ENCODE measurements at places on chromosomes 7 and 10.

DNA sequence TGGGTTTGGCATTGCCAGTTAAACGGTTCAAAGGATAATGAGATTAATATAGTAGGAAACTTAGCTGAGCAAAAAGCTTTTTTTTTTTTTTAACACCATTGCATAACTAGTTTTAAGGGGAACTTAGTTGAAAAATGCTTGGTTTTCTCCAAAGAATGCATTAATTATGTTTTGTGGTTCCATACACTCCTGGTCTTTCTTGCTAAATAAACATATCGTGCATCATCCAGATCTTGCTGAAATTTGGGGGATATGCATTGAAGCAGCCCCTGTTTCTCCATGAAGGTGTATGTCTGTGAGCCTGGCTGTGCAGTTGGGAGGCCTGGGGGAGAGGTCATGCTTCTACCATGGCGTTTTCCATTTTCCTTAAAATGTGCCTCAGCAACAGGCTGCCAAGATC, 558.2 kb upstream of the GALNT17 start:
- no peak for DNase-seq

- no peak for DNase-seq
These were observed 316.9 kb upstream of the PLXDC2 start for GRCh38 chr10:19499291-19499770.

DNA sequence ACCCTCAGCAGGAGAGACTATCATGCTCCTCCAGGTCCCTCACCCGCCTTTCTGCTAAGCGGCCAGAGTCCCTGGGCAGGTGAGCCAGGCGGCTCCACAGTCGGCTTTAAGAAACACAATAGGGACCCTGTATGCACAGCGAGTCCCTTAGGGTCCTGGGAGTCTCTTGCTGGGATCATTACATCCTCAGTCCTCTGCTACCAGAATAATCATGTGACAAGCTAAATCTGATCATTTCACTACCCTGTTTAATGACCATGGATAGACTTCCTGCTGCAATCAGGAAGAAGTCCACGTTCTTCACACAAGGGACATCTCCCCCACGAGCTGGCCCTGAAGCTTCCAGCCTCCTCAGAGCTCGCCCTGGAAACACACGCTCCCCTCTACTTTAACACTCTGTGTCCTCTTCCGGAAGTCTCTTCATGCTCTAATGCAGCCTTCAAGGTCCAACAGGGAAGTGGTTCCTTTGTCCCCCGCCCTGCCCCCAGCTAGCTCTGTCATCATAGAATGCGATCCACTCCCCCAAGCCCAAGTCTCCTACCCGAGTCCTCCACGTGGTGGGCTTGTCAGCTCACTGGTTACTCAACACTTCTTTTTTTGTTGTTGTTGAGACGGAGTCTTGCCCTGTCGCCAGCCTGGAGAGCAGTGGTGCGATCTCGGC, 101.5 kb downstream of the RNF216 start:
- no peak for DNase-seq

DNA sequence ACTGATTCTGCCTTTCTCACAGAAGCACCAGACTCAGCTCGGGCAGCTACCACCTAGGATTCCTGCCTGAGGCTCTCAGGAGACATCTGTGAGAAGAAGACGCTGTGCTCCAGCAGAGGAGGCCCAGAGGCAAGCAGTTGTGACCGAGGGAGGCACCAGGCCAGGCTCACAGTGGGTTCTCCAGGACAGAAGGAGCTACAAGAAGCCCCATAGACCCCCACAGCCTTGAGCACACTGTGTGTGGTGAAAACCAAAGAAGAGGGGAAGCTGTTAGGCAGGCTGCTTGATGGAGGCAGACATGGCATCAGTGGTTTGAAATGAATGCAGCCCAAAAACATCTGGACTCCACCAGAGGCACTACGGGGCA, 198.8 kb downstream of the GRID1 start:
- no peak for DNase-seq

DNA sequence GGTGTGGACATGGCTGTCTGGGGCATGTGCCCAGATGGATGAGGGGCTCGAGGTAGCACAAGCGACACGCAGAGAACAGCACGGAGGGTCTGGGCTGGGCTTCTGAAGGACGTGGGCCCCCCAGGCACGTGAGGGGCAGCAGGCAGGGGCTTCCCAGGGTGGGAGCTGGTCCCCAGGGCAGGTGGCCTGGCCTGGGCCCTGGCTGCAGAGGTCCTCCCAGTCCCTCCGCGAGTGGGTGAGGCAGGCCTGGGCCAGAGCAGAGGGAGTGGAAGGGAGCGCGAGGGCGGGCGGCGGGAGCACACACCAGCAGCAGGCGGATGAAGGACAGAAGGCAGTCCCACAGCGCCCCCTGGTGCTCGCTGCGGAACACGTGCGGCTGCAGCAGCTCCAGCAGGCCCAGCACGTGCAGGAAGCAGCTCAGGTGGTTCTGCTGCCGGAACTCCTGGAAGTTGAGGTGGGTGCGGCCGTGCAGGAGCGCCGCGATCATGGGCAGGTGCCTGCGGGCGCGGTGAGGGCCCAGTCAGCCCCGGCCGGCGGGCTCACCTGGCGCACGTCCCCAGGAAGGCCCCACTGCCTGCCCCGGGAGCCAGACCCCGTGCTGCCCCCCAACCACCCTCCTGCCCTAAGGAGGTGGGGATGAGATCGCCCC, 14.7 kb upstream of the MICALL2 start:
- DNase-seq = peak; percentile 85

DNA sequence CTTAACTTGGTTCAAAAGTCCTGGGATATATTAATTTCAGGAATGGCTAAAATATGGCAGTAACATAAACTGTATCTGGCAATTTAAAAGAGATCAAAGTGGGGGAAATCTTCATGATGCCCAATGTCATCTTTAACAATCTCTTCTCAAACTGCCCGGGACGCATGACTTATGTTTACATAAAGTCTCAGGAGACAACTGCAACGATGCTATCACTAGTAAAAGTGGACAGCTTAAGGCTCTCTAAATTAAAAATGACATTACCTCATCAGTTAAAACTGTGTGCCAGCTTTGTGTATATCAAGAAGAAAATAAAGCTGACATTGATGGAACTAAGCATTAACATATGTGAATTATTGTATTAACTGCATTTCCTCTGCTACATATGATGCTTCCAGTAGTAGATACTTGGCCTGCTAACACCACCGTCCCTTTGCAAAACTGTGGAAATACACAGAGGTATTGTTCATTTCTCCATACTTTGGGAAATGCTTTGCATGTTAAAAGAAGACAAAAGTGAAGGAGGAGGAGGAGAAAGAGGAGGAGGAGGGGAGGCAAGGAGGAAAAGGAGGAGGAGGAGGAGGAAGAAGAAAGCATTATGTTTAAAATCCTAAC, 62.4 kb downstream of the NRP1 start:
- no peak for DNase-seq

- no peak for DNase-seq
These were observed 84.1 kb downstream of the CTBP2 start for GRCh38 chr10:125076121-125076825.

DNA sequence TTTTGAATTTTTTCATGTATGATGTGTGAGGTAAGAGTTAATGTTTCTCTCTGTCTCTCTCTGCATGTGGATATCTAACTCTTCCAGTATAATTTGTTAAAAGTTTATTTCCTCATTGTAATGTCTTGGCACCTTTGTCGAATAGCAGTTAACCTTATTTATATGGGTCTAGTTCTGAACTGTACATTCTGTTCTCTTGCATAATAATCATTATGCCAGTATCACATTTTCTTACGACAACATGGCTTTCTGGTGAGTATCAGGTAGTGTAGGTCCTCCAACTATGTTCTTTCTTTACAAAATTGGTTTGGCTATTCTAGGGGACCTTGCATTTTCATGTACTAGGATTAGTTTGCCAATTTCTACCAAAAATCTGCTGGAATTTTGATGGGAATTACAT, 337.0 kb upstream of the FZD8 start:
- no peak for DNase-seq

GRCh38 chr10:119253433-119254174, 46.2 kb downstream of the GRK5 start:
- DNase-seq = no peak

GRCh38 chr10:44058259-44058658, 326.6 kb downstream of the CXCL12 start:
- no peak for DNase-seq

DNA sequence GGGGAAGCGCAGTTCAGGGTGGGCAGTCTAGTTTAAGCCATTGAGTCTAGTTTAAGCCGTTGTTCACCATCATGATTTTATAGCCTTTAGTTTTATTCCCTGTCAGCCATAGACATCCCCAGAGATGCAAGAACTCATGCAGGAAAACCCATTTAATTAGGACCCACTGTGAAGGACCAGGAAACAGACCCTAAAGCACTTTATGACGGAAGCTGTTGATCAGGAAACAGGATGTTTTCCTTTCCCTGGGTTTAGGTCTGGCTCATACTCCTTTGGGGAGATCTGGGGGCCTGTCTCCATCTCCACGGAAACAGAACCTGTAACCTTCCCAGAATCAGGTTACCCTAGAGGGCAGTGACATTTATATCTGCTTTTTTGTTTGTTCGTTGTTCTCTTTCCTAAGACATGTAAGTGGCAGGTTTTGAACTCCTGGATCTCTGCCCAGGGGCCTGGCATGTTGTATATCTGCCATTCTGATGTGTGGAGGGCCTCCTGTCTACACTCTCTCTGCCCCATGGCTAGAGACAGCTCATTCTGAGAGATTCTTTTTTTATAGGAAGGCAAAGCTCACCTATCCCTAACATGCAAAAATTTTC, 657.2 kb upstream of the GALNT17 start:
- DNase-seq = no peak

GRCh38 chr10:74981831-74982633, 129.4 kb upstream of the SAMD8 start:
- DNase-seq = no peak

GRCh38 chr7:1200045-1200444, 32.6 kb upstream of the UNCX start:
- no peak for DNase-seq

DNA sequence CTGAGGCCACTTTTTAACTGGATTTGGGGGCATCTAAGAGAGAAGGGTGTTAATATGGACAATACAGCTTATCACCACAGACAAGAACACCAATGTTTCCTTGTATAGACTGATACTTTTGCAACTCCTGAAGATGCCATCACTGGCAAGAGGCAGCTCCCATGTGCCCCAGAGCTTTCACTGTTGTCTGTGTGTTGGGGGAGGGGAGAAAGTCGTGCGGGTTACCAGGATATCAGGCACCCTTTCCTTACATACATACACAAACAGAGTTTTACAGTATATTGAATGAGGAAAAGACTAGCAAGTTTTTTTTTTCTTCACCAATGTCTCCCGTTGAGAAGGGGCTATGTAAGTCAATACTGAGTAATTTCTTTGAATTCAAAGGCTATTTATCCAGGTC, 4.1 kb upstream of the DLX6 start:
- no peak for DNase-seq

GRCh38 chr10:29998142-29998808, 61.1 kb downstream of the JCAD start:
- peak; percentile 84 for DNase-seq

DNA sequence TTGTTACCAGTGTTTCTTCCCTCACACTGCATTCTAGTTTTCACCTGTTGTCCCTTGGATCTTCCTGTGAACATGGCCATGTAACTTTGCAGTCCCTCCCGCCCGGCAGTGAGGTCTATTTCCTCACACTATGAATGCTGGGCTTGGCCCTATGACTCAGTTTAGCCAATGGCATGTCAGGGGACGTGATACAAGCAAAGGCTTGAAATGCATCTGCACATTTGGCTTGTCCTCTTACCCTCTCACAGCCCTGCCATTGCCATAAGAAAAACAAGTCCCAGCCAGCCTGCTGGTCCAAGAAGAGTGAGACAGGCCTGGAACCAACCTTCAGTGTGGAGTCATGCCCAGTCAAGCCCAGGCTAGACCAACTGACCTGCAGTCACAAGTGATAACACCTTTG, 17.1 kb upstream of the EZH2 start:
- peak; percentile 34 for DNase-seq

GRCh38 chr10:124414076-124414475, 4.6 kb downstream of the OAT start:
- no peak for DNase-seq

DNA sequence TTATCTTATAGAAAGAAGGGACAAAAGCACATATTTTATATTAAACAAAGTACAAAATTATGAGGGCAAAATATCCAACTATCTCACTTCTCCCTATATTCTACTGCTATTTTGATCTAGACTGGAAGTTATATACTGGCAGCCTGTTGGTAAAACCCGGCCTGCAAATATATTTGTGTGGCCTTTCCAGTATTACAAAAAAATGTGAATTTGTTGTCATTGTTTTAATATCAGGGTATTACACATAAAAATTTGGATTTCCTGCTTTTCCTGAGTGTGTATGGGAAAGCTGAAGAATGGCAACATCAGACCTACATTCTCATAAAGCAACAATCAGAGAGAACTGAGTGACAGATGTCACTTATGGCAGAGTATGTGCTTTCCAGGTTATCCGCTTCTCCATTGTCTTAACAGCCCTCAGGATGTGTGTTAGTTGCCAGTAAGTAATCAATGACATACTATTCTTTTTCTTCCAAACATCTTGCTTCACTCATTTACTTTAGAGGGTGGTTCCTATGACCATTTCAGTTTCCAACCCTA, 7.3 kb downstream of the SYPL1 start:
- DNase-seq = no peak

GRCh38 chr7:26525398-26526264, 234.0 kb downstream of the SNX10 start:
- no peak for DNase-seq

DNA sequence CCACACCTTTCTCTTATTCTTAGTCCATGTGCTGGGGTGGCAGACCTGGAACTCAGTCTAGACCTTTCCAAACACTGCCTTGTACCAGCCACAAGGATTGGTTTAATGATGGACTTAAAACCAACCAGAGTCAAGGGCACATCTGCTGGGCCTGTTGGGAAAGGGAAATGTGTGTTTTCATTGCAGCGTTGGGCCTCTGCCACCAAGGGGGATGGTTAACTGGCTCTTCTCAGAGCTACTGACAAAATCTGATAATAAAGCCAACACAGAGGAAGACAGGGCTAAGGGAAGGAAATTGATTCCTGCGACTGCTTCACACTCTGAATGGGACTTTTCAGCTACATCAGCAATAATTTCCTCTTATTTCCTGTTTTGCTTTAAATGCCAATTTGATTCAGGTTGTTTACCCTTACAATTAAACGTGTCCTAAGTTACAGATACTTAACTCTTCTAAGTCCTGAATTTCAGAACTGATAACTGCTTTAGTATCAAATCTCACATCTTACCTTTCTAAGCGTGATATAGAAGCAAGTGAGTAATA, 68.4 kb upstream of the MALRD1 start:
- no peak for DNase-seq

- no peak for DNase-seq
These were observed 26.1 kb downstream of the ST7 start for GRCh38 chr7:116979430-116979829.

GRCh38 chr7:94266238-94266644, 128.5 kb upstream of the COL1A2 start:
- DNase-seq = no peak

All from hematopoietic multipotent progenitor cell treated with erythropoietin and hydrocortisone succinate and interleukin-3 and kit ligand, for 8 days (in vitro differentiated cells).